Activated CD8-positive, alpha-beta memory T cell treated with anti-CD3 and anti-CD28 coated beads for 48 hours (primary cell): ENCODE measurements at places on chromosomes 5 and 9.

DNA sequence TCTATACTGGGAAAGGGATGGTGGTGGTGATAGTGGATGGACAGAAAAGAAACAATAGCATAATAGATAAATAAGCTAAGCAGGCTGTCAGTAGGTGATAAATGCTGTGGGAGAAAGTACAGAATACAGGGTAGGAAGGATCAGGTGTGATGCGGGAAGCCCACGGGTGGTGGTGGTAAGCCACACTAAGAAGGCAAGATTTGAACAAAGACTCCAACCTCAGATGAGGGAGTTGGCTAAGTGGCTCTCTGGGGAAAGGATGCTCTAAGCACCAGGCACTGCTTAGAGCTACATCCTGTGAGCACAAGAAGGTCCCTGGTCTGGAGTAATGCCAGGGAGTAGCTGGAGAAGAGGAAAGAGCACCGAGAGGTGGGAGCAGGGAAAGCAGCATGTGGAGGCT, 151.6 kb upstream of the KLF9 start:
- DNase-seq = no peak

GRCh38 chr5:71886406-71886805, 167.3 kb downstream of the CARTPT start:
- DNase-seq = no peak

- DNase-seq = no peak
These were observed 50.0 kb downstream of the ATPSCKMT start for GRCh38 chr5:10199692-10200091.

DNA sequence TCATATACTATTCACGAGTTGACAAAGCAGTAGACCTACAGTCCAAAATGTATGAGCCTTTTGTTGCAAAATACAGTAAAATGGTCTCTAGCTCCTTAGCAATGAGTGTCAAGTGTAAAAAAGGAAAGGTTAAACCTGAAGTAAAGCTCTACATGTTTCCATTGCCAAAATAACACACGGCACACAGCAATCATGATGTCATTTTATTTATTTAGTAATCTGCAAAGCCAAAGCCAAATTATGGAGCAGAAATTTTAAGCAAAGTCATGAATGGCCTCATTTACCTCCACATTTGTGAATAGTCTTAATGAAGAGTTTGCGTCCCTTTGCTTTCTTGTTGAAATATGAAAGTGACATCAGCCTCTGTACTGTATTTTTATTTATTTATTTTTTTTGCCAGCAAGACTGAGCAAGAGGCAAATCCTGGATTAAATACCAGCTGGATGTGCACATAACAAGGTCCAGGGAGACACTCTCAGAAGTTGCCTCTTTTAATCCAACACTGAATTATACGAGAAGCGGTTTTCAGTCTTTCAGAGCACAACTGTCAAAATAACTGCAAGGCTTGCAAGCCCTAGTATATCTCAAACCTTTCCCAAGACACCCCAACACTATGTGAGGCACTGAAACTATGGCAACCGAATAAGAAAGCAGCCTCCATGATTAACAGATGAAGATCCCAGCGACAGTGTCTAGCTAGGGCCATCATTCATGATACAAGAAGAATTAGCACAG, 9.7 kb downstream of the SEMA6A start:
- DNase-seq = no peak

GRCh38 chr9:118992813-118993794, 376.1 kb downstream of the BRINP1 start:
- DNase-seq = no peak

- no peak for DNase-seq
These were observed 89.3 kb downstream of the SEMA5A start for GRCh38 chr5:9456435-9457042.

DNA sequence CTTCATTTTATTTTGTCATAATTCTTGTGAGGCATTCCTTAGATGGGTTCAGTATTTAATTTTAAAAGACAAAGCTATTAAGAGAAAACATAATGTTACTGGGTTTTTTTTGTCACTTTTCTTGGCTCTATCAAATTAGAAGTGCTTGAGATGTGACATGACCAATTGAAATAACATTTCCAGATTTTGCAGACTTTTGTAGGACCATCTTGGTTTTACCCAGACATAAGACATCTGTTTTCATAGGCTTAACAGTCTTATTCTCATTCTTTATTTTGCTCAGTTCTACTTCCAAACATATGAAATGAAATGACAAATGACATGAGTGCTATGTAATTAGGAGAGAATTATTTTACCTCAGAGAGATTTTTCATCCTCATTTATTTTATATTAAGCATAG, 19.6 kb downstream of the GPR21 start:
- DNase-seq = no peak

DNA sequence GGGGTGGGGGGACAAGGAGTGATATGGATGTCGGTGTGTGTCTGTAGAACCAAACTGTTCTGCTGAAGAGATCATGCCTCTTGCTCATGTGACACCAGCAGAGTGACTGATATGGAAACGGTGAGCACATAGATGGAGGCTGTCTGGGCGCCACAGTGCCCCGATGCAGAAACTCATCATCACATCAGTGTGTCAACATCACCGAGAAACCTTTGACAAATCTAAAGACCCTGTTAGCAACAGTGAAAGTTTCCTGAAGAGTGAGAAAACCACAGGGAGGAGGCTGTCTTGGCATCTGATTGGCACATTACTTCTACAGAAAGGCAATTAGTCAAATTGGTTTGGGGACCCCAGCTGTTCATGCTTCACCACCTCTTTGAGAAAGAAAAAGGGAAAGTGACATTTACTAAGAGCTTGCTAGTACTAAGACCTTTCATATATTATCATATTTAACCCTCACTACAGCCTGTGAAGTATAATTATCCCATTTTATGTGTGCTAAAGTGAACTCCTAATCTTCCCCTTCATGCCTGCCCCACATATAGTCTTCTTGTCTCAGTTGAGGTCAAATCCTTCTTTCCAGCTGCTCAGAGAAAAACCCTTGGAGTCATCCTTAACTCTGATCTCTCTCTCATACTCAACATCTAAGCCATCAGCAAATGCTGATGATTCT, 25.6 kb downstream of the CSF2 start:
- DNase-seq = no peak

GRCh38 chr9:122614362-122614761, at the start of gene OR1Q1:
Gene OR1Q1 (plus strand): TSS chr9:122614738. CDS start chr9:122614738, 0 bp downstream.
- no peak for DNase-seq

- no peak for DNase-seq
These were observed 17.8 kb downstream of the MED10 start for GRCh38 chr5:6360323-6361072.

DNA sequence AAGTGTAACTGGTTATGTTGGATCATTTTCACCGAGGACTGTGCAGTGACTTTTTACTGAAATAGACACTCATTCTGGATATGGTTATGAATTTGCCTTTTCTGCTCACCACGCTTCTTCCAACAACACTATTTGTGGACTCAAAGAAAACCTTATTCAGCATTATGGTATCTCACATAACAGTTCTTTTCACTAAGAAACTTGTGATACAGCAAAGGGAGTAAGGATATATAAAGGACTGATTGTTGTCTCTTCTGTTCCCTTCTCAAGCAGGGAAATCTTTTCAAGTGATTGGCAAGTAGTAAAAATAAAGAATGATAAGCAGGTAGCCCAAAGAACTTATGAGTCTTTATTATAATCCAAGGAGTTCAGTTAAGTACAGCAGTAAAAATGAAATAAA, 131.5 kb upstream of the SV2C start:
- DNase-seq = no peak

GRCh38 chr9:8011974-8012373, 212.4 kb upstream of the DMAC1 start:
- DNase-seq = no peak

- DNase-seq = no peak
These were observed 140.8 kb downstream of the CAVIN4 start for GRCh38 chr9:100718717-100719116.

- DNase-seq = no peak
These were observed 115.7 kb downstream of the FRMD3 start for GRCh38 chr9:83422527-83422926.

- DNase-seq = peak; percentile 24
These were observed 77.5 kb upstream of the IFNE start for GRCh38 chr9:21559402-21560280.

DNA sequence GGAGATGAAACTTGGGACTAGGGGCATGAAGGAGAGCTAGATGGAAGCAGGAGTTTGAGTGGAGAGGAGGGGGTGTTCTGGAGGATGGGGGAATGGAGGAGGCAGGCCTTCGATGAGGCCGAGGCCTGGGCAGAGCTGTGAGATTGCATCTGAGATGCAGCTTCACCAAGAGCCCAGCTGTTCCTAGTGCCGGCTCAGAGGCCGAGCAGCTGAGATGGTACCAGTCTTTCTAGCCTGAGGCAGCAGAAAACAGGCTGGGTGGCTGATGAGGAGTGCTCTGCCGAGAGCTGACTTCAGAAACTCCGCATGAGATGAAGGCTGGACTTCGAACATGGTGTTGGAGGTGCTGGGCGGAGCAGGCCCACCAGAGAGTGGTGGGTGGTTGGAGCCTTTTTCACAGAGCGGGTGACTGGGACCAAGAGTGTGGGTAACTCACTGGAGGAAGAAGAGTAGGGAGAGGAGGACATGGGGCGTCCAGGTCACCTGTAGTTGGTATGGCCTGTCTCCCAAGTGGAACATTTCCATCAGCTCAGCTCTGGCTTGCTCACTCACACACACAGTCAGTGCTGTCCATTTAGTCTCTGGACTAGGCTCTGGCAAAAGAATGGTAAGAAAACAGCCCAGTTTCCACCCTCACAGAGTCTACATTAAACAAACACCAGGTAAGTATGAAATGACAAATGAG, 54.7 kb downstream of the TMOD1 start:
- DNase-seq = no peak

GRCh38 chr5:79901631-79902030, 89.4 kb downstream of the MTX3 start:
- no peak for DNase-seq

DNA sequence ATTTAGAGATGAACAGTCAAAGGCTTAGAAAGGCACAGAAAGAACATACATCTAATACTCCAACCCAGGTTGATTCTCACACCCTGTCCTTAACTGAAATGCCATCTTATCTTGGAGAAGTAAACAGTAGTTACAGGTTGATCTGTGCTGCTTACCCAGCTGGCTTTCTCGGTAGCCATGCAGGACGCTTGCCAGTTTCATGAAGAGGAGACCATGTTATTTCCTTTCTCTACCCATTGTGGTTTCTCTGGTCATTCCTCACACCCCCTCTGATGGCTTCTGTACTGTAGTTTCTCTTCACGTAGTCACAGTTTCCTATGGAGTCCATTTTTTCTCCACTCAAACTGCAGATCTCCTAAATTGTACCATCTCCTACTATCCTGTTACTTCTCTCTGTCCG, 206.0 kb downstream of the SGCD start:
- DNase-seq = no peak

DNA sequence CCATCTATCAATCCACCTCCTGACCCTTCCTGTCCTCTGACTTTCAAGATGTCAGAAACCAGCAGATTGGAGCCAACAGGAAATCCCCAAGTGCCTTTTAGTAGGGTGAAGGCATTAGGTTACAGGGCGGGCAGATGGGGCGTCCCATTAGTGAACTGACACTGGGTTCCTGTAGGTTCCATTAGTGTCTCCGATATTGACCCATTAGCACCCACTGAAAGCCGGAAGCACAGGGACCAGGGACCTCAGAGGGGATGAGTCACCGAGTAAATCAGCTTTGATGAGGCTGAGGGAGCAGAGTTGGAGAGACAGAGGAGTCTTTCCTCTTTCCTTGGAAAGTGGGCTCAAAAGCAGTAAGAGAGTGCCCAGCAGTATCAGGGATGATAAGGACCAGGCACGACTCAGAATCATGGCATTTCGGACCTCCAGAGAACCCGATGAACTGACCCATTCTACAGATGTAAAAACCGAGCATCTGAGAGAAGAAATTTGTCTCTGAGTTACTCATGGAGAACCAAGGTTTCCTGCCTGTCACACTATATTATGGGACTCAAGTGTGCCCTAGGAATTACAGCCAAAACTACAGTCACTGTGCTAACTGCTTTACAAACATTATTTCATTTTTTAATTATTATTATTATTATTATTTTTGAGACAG, 47.2 kb upstream of the FABP6 start:
- no peak for DNase-seq

DNA sequence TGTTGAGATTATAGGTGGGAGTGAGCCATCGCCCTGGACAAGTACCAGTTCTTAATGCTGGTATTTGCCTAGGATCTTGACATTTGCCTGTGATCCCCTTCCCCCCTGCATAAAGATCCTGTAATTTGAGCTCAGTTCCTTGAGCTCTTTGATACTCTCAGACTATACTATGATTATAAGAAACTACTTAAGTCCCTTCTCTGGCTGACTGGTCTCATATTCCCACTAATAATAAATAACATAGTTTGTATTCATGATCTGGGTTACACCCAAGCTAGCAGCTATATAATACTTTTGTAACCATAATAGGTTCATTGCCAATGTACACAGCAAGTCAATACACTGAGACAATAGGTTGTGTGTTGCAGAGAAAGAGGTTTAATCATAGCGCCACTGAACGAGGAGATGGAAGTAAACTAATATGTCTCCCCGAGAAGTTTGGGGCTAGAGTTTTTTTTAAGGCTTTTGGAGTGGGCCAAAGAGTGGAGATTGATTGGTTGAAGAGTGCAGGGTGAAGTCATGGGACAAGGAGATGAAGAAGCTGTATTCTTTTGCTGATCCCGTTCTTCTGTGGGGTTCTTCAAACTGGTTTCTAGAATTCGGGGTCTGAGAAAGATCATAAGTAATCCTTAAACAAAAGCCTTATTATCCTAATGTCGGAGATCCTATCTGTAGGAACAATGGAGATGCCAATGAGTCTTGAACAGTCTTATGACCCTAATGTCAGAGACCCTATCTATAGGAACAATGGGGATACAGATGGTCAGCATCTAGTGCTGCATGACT, 20.7 kb upstream of the SHOC1 start:
- DNase-seq = no peak

GRCh38 chr9:70639853-70640814, 225.7 kb upstream of the KLF9 start:
- DNase-seq = no peak

GRCh38 chr9:107407675-107408074, 81.9 kb downstream of the KLF4 start:
- no peak for DNase-seq

GRCh38 chr5:68122439-68123328, 92.9 kb upstream of the PIK3R1 start:
- DNase-seq = no peak

DNA sequence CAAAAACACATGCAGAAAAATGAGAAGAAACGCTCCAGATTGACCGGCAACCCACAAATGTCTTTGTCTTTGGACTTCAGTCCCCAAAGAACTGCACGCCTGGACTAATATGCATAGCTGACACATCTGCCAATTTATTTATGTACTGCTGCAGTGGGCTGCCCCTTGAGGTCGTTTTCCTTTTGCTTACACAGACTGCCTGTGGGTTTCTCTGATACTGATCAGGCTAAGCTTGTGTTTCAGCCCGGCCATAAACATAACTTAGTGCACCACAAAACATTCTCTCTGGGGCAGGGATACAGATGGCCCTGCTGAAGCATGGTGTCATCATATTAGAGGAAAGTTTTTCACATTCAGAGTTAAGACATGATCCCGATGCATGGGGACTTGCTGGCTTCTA, 75.4 kb downstream of the NUDT12 start:
- DNase-seq = no peak
